ENCODE measurements at places on chromosomes 3 and 15.

DNA sequence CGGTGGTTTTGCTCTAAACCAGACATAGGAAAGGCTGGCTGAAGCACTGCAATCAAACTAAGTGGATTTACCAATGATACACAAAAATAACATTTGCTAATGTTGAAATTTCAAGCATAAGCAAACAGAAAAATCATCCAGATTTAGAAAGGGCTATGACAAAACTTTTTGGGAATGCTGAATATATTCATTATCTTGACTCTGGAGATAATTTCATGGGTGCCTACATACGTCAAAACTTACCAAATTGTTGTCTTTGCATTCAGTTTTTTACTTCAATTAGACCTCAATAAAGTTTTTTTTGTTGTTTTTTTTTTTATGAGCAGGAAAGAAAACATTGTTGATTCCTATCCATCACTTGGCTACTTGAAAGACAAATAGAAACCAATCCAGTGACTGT, 140.8 kb downstream of the NR2E3 start:
- DNase-seq = no peak

DNA sequence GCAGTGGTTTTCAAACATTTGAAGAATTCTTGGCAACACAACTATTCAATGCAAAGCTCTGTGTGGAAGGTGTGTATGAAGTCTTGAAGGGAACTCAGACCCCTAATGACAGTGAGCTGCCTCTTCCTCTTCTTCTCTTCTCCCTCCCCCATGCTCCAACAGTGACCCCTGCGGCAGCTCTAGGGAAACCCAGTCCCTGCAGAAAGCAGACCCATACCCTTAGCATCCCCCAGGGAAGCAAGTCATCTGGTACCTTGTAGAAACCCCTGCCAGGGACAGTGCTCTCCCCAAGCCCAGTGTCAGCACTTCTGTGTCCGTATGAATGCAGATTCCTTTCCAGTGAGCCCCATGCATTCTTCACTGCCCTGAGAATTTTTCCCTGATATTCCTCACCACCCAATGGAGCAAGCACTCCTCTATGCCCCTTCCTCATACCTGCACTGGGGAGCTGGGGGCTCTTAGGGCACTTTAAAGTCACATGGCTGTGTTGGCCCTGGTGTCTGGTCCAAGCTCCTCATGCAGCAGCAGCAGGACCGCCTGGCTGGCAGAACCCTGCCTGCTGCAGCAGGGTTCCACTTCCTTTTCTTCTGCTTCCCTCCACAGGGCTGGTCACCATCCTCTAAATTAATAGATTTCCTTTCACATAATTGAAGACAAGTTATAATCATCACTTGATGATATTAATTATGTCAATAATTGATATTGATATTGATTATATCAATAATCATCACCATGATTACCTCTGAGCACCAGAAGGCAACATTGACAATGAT, 442.5 kb downstream of the EPHB1 start:
- no peak for DNase-seq

DNA sequence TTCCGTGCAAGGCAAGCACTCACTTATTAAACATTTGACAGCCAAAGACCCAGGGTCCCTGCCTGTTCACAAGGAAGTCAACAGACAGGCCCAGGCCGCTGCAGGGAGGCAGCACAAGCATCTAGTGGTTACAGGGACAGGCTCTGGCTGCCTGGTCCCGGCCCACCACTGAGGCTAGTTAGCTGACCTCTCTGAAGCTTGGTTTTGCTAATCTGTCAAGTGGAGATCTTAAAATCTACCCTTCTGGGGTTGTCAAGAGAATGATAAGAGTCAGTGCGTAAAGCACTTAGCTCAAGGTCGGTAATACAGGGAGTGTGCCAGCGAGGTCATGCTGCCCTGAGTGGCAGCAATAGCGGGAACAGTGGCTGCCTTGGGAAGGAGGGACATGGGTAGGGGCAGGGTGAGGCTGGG, 6.0 kb downstream of the GNB5 start:
- DNase-seq = no peak

DNA sequence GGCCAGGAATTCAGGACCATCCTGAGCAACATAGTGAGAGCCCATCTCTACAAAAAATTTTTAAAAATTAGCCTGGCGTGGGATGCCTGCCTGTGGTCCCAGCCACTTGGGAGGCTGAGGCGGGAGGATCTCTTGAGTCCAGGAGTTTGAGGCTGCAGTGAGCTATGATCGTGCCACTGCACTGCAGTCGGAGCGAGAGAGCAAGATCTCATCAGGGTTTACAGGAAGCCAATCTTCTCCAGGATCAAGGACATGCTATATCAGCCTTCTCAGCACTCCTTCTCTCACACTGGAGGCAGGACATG, 451 bp upstream of the STOML1 start:
- DNase-seq = no peak

- peak; percentile 57 for DNase-seq
Observed at GRCh38 chr3:148992027-148992634, 791 bp downstream of the GYG1 start.

DNA sequence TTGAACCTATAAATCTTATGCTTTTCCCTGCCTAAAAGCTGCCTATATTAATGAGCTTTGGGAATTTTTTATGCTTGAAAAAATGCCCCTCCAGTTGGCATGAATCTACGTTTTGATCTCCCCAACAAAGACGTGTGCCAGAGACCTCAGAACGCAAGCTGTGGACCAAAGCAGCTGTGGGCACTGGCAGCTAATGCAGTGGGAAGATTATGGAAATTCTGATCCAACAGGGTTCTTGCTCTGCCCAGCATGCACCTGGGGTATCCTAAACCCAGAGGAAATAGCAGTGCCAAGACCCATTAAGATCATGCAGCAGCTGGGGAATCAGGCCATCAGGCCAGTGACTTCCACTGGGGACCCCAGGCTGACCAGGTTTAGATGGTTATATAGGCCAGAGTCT, 423.0 kb downstream of the ZBBX start:
- no peak for DNase-seq

- no peak for DNase-seq
Observed at GRCh38 chr3:100008081-100008698, 106.1 kb downstream of the FILIP1L start.

- DNase-seq = no peak
Observed at GRCh38 chr3:160885791-160886286, 129.8 kb downstream of the PPM1L start.

DNA sequence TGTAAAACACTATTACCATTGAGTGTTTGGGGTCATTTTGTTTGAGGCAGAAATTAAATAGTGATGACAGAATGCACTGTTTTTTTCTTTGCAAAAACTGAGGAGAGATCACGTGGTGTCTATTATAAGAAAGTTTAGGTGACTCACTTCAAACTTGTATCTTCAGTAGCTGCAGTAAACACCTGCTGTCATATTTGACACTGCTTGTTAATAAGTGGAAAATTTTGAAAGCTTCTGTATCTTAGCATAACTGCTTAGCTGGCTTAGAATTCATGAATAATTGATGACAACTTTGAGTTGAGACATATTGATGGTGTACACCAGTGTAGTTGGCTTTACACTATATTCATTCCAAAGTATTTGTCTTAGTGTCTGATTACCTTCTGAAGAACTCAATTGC, 29.7 kb upstream of the MDFIC2 start:
- no peak for DNase-seq

GRCh38 chr3:126349071-126349470, 8.1 kb downstream of the KLF15 start:
- DNase-seq = no peak

DNA sequence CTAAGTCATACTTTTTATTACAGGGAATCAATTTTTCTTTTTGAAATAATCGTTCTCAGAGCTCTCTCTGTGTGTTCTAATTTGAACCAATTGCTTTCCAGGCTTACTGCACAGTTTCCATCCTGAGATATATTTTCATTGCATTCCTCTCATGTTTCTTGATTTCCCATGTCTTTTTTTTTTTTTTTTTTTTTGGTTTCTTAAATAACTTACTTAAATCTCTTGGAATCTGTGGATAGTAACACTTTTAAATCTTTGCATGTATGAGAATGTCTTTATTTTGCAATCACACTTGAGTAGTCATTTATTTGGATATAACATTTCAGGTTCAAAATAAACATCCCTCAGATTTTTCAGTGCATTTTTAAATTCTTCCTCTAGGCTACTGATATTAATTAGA, 14.5 kb upstream of the ABTB1 start:
- DNase-seq = no peak

DNA sequence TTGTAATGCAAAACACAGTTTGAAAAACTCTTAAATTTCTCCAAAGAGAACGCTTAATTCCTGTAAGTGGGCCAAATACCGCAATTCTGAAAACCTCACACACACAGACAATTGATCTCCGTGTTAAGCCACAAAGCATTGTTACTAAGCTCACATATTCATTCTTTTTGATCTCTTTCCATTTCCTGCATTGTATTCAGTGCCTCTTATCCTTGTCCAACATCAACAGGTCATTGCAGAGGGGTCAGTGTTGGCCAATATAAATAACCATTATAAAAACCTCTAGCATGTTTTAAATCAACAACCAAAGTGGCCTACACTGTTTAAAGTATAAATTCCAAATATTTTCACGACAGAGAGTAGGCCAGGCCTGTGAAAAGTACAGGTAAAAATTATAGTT, 171.1 kb downstream of the PDZRN3 start:
- DNase-seq = no peak

DNA sequence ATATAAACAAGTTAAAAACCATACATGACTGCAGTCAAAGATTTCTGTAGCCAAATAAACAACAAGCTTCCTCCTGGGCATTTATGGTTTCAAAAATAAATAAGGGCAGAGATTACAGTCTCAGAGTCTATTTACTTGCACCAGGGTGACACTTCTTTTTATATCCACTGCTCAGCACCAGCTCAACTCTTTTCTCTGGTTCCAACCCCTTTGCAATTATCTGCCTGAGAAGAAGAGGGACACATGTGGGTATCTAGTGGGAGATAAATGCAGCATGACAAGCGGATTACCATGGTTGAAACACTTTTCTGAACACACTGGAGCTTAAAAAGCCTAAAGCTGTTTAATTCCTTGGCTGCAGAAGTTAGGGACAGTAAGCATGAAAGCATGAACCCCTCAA, 311.5 kb downstream of the CNTN3 start:
- no peak for DNase-seq

DNA sequence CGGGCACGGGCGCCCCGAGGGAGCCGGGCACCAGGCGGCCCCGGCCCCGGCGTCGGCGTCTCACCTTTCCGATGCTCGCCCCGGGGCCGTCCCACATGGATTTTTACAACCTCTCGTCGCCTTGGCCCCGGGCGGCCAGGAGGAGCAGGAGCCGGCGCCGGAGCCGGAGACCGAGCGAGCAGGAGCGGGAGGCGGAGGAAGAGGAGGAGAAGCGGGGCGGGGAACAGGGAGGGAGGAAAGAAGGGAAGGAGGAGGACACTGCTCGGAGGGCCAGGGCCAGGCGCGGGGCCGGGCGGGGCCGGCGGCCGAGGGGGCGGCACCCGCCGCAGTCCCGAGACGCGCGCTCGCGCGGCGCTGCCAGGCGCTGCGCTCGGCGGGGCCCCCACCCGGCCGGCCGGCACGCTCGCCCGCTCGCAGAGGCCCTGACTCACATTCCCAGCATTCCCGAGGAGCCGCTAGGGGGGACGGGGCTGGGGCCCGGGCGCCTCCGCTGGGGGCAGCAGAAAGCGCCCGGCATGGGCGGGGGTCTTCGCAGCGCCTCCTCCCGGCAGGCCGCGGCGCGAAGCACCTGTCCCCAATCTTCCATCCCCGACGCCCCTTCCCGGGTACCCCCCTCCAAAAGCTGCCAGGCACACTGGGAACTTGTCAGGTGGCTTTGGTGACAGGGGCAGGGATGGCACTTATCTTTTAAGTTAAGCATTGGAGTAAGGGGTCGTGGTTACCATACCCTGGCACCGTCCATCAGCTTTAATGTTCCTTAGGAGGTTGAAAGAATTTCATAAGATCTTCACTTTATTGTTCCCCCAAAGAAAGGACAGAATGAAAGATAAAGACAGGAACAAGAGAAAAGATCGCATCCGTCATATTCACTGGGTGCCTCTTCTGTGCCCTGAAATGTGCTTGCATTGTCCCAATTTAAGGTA, at the start of gene ERC2:
Gene ERC2, minus strand, starts transcription at position 284 of the 923 bp plus-strand sequence.
- no peak for DNase-seq

DNA sequence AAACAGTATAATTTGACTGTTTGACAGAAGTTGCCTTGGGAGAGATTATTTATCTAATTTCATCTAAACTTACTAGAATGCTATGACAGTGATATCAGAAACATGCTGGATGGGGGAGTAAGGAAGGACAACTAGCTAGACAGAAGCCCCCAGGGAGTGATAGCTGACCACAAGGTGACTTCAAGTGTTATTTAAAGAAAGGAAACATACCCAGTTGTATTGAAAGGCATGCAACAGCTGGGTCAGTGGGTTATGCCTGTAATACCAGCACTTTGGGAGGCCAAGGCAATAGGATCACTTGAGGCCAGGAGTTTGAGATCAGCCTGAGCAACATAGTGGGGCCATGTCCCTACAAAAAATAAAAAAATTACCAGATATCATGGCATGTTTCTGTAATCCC, 69.6 kb downstream of the SLC49A4 start:
- DNase-seq = no peak

- DNase-seq = no peak
Observed at GRCh38 chr15:74847432-74847831, 4.5 kb upstream of the ULK3 start.

GRCh38 chr3:187856555-187856954, 111.3 kb upstream of the BCL6 start:
- DNase-seq = no peak

GRCh38 chr15:46496491-46497115, 861.8 kb downstream of the SQOR start:
- DNase-seq = no peak

GRCh38 chr3:13607821-13608597, 59.1 kb downstream of the FBLN2 start:
- DNase-seq = no peak

GRCh38 chr3:116815321-116815720, 105.7 kb downstream of the TUSC7 start:
- no peak for DNase-seq

DNA sequence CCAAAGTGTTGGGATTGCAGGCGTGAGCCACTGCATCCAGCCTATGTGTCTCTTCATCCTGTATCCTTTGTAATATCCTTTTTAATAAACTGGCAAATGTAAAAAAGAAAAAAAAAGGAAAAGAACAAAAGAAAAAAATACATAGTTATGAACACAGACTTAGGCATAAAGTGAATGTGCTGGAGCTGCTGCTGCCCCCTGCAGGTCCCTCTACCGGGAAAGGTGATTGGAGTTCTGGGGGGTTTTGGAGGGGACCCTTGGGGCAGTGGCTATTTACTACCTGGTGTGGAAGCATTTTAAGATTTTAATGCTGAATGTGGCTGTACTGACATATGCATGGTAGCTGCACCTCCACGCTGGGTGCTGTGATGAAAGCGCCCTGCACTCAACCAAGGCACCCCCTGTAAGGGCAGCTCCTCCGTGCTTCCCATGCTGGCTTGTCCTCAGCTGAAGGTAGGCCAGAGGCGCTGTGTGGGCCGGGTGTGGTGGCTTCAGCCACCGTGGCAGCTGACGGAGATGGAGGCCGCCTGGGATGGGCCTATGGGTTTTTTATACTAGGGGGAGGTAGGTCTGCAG, 49.9 kb downstream of the RPLP1 start:
- no peak for DNase-seq

DNA sequence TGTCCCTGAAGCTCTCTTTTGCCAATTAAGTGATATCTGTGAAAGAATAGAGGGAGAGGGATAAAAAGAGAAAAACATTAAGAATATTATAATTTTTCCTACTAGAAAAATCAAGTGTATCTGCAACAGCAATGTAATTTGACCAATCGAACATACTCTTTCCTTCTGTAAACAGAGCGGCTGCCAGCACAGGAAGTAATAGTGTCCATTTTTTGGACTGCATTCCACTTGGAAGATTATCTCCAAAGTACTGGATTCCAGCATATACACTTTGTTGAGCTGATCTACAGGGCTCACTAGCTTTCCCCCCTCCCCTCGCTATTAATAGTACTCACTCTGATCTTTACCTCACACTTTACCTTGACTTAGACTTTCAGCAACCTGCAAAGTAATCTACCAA, 90.4 kb downstream of the SUCLG2 start:
- DNase-seq = no peak

All from CD4-positive, alpha-beta T cell treated with Interleukin-12 subunit alpha and Interleukin-12 subunit beta, for 1 hour (primary cell).